ENCODE measurements at places on chromosomes 12 and 14.

- no peaks in the 10 kb centered on the region for H3K27me3 ChIP-seq
- no peaks in the 10 kb centered on the region for H3K4me1 ChIP-seq
- DNase-seq = no peak
- no peak overlapping the region for H3K27ac ChIP-seq
- no peaks in the 10 kb centered on the region for H3K36me3 ChIP-seq
Measured at GRCh38 chr12:100974341-100974740, 179.8 kb downstream of the ANO4 start.

- peak overlapping the region; percentile 83 for H3K4me3 ChIP-seq
- H3K27me3 ChIP-seq = no peaks in the 10 kb centered on the region
- no peaks in the 10 kb centered on the region for H3K36me3 ChIP-seq
- peaks cover 20% of the 10 kb centered on the region for H3K4me1 ChIP-seq
- H3K27ac ChIP-seq = peak overlapping the region; percentile 81
Measured at GRCh38 chr12:31591380-31591901, 505 bp upstream of the DENND5B start.

GRCh38 chr12:6073426-6073825 is 51.0 kb downstream of the VWF start:
- H3K27me3 ChIP-seq = no peaks in the 10 kb centered on the region
- no peak overlapping the region for H3K27ac ChIP-seq
- H3K4me3 ChIP-seq = no peak overlapping the region
- DNase-seq = no peak
- H3K36me3 ChIP-seq = no peaks in the 10 kb centered on the region
- no peaks in the 10 kb centered on the region for H3K4me1 ChIP-seq

DNA sequence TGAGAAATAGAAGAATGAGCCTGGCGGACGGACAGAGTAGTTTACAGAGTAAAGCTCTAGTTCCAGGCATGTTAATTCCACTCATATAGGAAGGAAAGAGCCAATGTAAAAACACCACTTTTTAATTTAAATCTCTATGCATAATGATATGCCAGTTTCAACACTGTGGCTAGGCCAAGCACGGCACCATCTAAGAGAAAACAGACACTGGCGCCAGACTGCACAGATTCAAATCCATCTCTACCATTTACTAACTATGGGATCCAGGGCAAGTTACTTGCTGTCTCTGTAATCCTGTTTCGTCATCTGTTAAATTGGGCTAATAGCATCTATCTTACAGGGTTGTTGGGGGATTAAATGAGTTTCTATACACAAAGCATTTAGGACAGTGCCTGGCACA is 27.5 kb downstream of the RMST start:
- H3K4me1 ChIP-seq = no peaks in the 10 kb centered on the region
- no peak for DNase-seq
- no peaks in the 10 kb centered on the region for H3K36me3 ChIP-seq

- no peaks in the 10 kb centered on the region for H3K36me3 ChIP-seq
- no peak overlapping the region for H3K27ac ChIP-seq
- H3K4me3 ChIP-seq = no peak overlapping the region
- H3K27me3 ChIP-seq = no peaks in the 10 kb centered on the region
Measured at GRCh38 chr14:47207617-47208016, 467.8 kb downstream of the MDGA2 start.

DNA sequence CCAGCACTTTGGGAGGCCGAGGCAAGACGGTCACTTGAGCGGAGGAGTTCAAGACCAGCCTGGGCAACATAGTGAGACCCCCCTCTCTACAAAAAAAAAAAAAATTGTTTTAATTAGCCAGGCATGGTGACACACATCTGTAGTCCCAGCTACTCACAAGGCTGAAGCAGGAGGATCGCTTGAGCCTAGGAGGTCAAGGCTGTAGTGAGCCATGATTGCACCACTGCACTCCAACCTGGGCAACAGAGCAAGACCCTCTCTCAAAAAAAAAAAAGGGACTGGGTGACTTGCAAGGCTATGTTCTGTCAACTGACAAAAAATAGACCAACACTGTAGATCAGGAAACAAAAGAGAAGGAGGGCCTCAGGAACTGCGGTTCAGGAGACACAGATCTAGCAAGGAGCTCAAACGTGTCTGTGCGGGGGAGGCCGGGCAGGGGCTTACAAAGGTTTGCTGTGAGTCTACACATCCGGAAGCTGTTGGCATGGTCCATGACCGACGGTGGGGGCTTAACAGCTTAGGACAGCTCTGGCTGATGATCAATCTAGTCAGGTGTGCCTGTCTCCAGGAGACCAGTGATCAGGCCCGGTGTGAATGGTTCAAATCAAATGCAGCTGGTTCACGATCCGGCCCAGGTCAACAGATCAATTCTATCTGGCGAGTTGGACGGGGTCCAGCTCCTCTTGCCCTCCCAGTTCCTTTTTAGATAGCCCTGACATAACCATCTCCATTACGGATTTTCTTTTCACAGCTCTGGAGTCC is 31.7 kb upstream of the INF2 start:
- H3K4me1 ChIP-seq = peaks cover 3% of the 10 kb centered on the region
- no peaks in the 10 kb centered on the region for H3K36me3 ChIP-seq
- peak overlapping the region; percentile 39 for H3K27ac ChIP-seq

All from Panc1 (cell line).